CD4-positive, alpha-beta T cell treated with Interleukin-2 at 100 ng/mL for 4 hours (primary cell): ENCODE measurements at places on chromosomes 7 and 10.

DNA sequence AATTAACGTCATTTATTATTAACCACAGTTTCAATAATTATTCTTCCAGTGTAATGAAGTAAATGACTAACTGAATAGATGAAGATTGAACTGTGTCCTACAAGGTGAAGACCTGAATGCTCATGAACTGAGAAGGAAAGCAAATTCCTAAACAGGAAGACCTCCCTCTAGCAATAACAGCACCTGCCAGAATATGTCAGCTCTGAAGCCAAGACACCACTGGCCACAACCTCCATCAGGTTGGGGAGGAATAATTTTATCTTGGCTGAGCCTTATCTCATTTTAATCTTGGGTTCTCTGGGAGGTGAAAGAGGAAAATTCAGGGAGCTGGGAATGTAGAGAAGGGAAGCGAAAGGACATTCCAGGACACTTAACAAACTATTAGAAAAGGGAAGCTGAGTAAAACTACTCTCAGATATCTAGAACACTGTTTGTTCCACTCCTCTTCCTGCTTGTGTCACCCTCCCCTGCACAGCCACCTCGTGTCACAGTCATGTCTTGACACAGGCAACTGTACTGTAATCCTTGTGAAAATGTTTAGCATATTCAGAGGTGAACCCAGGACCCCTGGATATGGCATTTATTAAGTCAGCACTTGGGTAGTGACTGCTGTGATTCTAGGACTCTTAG lies 4.6 kb upstream of the SLC13A1 start:
- no peak for DNase-seq

DNA sequence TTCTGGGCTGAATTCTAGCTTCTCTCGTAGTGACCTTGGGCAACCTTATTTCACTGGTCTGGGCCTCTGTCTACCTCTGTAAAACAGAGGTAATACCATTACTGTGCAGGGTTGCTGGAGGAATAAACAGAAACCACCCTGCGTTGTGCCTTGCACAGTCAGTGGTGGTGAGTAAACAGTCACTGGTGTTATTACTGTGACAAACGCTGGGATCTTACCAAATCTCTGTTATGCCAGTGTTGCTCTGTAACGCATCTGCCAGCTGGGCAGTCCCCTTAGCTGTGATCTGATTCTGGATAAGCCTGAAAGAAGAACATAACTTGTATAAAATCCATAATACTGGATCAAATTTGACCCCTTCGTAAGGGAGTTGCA lies 49.4 kb downstream of the NOD1 start:
- DNase-seq = no peak

- DNase-seq = no peak
These were observed 251.5 kb downstream of the LRMDA start for GRCh38 chr10:75682649-75683557.

DNA sequence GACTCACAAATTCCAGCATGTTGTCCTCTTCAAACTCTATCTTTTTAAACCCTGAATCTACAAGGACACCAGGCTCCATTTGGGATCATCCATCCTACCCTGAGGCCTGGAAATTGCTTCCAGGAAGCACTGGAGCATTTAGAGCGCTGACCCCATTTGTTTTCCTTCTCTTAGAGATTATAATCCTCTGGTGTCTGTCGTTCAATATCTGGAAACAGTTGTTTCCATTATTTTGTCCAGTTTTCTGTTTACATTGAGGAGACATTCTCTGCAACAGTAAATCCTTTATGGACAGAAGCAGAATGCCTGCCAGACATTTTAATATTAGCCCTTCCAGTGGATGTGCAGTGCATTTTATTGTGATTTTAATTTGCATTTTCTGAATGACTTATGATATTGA lies 119.4 kb upstream of the MEOX2 start:
- no peak for DNase-seq

DNA sequence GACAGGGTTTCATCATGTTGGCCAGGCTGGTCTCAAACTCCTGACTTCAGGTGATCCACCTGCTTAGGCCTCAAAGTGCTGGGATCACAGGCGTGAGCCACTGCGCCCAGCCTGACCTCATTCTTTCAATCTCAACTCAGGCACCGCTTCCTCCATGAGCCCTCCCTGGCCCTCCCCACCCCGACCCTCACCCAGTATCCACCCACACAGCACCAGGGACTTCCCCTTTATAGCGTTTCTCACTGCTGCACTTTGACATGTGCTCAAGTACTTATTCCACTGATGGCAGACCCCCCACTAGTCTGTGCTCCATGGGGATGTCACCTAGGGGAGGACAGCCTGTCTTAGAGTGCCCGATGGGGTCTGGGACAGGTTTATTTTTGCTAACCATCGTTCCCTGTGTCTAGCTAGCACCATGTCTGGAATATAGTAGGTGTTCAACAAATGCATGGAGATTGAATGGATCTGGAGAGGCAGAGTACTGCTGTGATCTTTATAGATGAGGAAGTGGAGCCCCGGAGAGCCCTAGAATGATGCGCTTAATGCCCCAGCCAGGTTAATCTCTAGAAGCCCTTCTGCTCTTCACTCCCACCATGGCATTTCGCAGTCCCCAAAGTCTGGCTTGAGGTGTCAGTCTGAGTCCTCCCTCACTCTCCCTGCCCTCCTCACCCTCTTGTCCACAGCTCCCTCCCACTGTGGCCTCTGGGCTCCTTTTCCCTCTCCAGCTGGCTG lies 258.8 kb downstream of the RPS24 start:
- no peak for DNase-seq

DNA sequence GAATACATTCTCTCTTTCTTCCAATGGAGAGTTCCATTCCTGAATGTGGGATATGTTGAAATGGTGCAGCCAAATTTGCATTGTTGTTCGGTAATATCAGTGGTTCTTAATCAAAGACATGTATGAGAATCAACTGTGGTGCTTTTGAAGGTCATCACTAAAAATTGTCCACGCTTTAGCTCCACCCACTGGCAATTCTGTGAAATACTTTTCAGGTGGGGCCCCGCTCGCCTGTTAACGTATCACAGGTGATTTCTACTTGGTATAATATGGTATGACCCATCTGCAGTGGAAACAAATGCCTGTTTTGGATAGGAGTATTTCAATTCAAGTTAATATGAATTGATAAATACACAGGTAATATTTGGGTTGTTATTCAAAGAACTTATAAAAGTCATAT lies 178.4 kb downstream of the NSUN6 start:
- no peak for DNase-seq

DNA sequence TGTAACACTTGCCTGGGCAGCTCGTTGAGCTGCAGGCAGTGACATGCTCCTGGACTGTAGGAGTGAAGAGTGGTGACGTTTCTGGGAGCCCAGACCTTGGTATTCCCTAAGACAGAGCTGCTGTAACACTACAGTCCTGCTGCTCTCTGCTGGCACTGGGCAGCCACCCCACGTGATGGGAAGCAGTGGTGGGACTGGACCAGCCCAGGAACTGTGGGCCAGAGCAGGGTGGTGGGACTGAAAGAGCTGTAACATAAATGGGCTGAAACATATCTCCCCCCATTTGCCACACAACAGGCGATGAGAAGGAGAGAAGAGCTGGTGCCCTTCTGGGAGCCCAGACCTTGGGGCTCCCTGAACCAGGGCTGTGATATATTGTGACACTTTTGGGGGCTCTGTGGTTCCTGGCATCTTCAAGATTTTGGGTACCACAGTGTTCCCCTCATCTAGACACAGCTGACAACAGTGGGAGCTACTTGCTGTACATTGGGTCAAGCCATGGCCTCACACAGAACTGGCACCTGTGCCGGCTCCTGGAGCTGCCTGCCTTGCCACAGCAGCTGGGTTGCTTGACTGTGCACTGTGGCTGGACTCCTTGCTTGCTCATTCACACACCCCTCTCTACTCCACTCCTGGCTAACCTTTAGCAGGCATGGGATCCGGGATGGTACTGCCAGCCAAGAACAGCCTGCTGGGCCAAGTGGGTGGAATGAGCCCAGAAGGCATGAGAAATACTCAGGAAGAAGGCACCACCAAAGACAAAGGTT lies 161.3 kb upstream of the PCDH15 start:
- DNase-seq = no peak
